ENCODE measurements at places on chromosomes 11 and 22.

DNA sequence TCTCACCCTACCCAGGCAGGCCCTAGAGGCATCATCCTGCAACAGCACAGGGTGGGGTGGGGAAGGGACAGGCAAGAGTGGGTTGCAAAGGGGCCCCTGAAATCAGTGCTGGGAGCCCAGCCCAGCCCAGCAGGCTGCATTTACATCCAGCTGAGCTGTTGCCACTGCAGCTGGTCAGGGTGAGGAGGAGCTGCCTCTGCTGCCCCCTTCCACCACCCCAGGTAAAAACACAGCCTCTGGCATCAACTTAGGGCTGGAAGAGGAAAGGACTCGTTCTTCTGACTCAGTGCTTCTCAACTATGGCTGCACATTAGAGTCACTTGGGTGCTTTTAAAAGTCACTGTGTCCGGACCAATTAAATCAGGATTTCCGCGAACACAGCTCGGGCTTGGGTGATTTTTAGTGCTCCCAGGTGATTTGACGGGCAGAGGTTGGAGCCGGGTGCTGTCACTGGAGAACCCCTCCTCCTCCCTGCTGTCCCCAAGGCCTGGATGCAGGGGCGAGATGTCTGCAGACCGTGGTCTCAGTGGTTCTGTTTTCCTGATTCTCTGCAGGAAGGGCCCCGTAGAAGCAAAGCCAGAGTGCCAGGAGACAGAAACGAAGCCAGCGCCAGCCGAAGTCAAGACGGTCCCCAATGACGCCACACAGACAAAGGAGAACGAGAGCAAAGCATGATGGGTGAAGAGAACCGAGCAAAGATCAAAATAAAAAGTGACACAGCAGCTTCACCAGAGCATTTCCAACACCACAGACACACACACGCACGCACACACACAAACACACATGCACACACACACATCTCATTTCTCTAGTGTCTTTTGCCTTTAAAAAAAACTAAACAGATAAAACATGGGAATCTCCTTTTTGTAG, 39.4 kb upstream of the TTC12 start:
- DNase-seq, result no peak

GRCh38 chr22:30596199-30596598, 4.5 kb upstream of the PES1 start:
- DNase-seq, result no peak

GRCh38 chr22:50259302-50259701, 2.2 kb downstream of the MAPK12 start:
- DNase-seq, result no peak

GRCh38 chr11:62665075-62665598, at the start of the genes C11orf98 and CSKMT:
Gene C11orf98, minus strand, starts transcription at chr11:62665210. Its CDS starts 41 bp downstream, at chr11:62665169.
Gene CSKMT, plus strand, starts transcription at chr11:62665312. Its CDS starts 568 bp downstream, at chr11:62665880.
- peak; percentile 74 for DNase-seq

DNA sequence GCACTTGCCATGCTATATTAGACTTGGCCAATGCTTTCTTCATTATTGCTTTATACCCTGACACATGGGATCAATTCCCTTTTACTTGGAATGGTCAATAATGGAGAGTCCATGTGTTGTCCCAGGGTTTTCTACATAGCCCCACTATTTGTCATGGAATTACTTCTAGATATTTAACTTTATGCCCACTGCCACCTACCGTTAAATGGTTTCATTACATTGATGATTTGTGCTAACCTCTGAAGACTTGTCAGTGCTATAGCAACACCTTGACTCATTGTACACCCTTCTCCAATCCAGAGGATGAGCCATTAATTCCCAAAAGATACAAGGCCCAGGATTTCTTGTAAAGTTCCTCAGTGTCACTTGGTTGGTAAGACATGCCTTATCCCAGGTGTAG, 31.4 kb upstream of the SLC22A25 start:
- no peak for DNase-seq

GRCh38 chr22:29872989-29873388, 10.0 kb upstream of the MTMR3 start:
- no peak for DNase-seq

DNA sequence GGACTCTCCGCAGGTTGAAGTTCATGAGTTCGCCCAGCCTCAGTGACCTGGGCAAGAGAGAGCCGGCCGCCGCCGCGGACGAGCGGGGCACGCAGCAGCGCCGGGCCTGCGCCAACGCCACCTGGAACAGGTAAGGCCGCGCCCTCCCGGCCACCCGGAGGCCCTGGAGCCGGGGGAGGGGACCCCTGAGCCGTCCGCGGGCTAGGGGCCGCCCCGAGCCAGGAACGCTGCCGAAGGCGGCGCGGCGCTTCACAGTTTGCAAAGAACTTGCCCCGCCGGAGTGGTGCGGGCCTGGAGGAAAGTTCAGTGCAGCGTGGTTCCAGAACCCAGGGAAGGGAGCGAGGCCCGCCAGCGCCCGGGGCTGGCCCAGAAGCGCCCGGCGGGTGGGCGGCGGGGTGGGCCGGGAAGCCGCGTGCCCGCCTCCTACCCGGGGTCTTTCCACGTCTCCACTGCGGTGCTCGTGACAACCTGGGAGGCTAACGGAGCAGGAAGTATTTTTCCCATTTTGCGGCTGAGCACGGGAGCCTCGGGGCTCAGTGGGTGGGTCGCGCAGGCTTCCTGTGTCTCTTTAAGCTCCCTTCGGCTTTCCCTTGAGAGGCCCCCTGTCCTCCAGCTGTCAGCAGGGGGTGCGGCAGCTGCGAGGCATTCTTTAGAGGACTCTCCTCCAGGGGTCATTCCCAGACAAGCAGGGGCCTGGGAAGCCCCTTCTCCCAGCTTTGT, 635 bp downstream of the PRR5 start:
- DNase-seq, result no peak

DNA sequence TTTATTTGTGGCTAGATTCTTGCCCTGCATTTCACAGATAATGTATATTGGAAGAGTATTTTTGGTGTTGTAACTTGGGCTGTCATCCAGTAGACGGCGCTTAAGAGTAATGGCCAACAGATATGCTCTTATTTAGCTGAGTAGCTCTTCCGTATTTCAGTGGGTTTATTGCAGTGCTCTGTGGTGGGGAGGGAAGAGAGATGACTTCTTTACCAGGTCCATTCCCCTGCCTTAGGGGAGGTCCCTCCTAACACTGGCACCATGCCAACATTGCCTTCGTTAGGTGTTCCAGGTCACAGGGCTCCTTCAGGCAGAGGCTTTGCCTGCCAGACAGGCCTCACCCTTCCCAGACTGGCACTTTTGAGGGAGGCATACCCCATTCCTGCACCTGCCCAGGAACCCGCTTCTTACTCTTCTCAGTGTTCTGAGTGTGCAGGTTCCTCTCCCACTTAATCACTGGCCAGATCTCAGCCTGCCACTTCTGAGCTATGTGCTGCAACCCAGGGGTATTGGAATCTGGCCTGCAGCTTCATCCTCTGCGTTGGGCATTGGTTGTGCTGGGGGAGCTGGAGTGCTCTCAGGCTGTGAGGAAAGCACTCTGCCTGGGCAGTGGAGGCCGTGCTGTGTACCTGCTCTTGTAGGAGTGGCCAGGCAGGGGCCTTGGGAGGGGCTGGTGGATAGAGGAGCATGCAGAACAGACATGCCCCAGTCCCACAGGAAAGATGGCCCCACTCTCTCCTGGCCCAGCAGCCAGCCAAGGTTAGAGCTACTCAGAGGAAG, 29.4 kb upstream of the SLN start:
- DNase-seq, result peak; percentile 45

- DNase-seq, result no peak
Observed at GRCh38 chr11:2995031-2995561, 3.0 kb upstream of the NAP1L4 start.

- DNase-seq, result no peak
Observed at GRCh38 chr22:26086359-26086758, 82.9 kb upstream of the SEZ6L start.

- no peak for DNase-seq
Observed at GRCh38 chr22:23060612-23061400, 9.5 kb upstream of the GNAZ start.

DNA sequence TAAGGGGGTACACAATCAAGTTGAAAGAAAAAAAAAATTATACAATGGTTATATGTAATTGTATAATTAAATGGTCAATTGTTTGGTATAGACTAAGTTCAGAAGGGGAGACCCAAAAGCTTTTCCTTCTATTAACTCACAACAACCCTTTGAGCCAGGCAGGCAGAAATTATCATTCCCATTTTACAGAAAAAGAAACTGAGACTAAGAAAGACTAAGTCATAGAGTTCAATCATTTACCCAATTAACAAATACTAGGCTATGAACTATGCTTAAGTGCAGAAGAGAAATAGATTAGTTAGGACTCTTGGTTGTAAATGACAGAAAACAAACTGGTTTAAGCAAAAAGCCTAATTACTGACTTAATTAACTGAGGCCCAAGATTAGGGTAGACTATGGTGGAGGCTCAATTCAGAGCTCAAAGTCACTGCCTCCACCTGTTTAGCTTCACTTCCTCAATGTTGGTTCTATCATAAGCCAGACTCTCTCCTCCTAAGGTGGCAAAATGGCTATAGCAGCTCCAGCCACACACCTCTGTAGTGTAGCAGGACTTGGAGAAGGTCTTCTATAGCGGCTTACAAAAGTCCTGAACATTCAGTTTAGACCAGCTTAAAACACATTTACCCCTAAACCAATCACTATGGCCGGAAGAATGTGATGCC, 34.2 kb downstream of the FAM168A start:
- no peak for DNase-seq

DNA sequence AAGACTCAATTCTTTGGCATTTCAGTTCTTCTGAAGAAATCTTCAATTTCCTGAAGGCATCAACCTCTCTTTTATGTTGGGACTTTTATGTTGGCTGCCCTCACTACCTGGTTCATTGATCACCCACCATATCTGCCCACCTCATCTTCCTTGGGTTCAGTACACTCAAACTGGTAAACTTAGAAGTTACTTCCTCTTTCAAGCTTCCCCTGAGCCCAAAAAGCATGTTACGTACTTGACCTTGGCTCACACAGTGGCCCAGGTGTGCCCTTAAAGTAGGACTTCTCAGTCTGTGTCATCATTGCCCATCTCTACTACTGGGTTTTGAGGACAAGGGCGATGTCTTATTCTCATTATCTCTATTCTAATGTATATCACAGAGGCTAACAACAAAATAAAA, 86.1 kb downstream of the GRIA4 start:
- no peak for DNase-seq

GRCh38 chr11:134476435-134477021, 64.5 kb upstream of the B3GAT1 start:
- DNase-seq, result no peak

GRCh38 chr11:22416462-22416861, 78.3 kb downstream of the SLC17A6 start:
- no peak for DNase-seq

GRCh38 chr11:96388891-96389719, 607 bp downstream of the CCDC82 start:
- no peak for DNase-seq

- no peak for DNase-seq
Observed at GRCh38 chr11:70262951-70263350, 7.5 kb upstream of the PPFIA1 start.

GRCh38 chr11:65501472-65502273, 2.8 kb downstream of the MALAT1 start:
- DNase-seq, result no peak

- DNase-seq, result no peak
Observed at GRCh38 chr11:118916842-118917388, 8.8 kb downstream of the BCL9L start.

DNA sequence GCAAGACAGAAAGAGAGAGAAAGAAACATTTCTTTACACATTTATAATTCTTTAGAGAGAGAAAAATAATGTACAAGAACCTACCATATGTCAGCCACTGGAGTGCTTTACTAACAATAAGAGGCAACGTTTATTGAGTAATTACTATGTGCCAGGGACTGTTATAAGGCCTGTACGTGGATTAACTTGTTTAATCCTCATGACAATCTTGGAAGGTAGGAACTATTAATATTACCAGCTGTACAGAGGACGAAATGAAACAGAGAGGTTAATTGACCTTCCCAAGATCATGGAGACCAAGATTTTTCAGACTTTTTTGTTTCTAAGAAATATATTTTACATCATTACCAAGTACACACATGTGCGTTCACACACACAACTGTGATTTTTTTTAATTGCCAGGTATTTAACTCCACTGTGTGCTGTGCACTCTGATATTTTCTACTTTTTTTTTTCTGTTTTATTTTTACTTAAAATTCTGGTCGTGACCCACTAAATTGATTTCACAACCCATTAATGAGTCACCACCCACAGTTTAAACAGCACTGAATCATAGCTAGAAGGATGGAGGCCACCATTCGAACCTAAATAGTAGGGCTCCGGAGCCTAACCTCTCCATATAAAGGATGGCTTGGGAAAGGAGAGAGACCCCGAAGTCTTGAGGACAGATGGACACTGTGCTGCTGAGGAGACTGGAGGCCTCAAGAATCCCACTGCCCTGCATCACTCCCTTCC, 21.4 kb downstream of the CREB3L1 start:
- no peak for DNase-seq

DNA sequence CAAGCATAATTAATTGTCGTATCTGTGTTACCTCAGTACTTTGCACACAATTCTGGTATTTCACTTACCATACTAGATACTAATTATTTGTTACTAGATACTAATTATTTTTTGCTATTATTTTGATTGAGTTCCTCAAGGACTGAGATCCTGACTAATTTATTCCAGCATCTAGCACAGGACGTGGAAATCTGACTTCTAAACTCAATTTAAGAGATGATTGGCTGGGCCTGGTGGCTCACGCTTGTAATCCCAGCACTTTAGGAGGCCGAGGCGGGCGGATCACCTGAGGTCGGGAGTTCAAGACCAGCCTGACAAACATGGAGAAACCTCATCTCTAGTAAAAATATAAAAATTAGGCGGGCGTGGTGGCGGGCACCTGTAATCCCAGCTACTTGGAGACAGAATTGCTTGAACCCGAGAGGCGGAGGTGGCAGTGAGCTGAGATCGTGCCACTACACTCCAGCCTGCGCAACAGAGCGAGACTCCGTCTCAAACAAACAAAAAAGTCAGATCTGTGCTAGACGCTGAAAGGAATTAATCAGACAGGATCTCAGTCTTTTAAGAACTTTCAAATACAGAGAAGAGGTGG, 527 bp upstream of the MRPL48 start:
- no peak for DNase-seq

DNA sequence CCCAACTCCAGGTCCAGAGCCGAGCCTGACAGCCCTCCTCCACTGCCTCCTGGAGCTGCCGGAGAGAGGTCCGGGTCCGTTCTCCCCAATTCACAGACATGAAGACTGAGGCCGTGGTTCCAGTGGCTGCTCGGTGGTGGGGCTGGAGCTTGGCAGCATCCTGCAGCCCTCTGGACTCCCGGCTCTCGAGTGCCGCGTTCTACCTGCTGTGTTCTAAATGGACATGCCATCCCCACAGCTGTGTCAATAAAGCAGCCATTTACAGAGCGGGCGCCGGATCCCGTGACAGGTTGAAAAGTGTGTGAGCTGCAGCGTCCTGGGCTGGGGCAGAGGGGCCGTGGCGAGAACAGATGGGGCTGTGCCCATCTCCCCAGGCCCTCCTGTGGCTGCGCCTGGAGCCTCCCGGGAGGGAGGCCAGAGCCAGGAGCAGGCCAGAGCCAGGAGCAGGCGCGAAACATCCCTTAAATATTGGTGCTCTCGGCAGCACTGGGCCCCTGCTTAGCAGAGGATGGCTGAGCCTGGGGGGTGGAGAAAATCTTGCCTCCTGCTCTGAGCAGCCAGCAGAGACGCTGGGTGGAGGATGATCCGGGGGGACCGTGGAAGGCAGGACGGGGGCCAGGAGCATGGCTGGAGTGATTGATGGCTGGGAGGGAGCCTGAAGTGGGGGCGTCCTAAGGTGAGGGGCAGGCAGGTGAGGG, 46.2 kb downstream of the FLRT1 start:
- DNase-seq, result no peak

Data from GM12864 (cell line).